ENCODE measurements at places on chromosomes 6 and 20.

GRCh38 chr6:144582939-144583613, 297.9 kb downstream of the UTRN start:
- DNase-seq, result no peak

GRCh38 chr20:64131406-64131805, 24.0 kb upstream of the NPBWR2 start:
- peak; percentile 24 for DNase-seq

- no peak for DNase-seq
Observed at GRCh38 chr6:126026001-126026400, 39.7 kb downstream of the TRMT11 start.

DNA sequence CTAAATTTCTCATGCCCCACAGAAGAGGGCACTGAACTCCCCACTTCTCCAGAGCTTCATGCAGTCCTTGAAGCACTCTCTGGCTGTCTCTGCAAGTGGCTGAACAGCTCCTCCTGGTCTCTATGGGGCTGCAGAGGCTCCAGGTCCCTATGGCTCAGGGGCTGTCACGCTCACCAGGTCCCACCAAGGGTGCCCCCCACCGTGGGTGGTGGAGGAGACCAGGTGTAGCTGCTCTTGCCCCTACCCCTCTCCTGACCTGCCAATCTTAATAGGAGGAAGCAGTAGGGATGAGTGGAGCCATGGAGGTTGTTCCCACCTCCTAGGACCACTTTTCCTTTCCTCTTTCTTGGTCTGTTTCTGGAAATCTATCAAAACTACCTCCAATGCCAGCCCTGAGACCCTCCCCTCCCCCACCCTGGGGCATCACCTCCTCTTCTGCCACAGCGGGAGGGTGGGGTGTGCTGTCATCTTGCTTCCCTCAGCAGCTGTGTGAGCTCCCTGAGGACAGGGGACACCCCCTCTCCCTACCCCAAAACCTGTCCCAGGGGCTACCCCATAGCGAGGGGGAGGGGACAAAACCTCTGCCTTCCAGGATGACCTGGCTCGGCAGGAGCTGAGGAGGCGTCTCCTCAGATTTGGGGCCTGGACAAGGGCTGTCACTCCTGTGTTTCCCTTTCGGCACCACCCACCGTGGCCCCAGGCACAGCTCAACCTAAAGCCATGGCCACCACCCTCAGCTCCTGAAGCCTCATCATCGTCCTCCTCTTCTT, 12.0 kb upstream of the RAET1E start:
- DNase-seq, result no peak

- no peak for DNase-seq
Observed at GRCh38 chr20:24746351-24746685, 202.8 kb upstream of the CST7 start.
